Testis (tissue), 5 donors: ENCODE measurements at places on chromosomes 7 and 10.
A peak's percentile ranks its signal among the peaks of the same experiment; 100 is the strongest.

- no peaks in the 10 kb centered on the region for H3K4me1 ChIP-seq
- no peak overlapping the region for H3K4me3 ChIP-seq
- no peak overlapping the region for H3K27ac ChIP-seq
- no peaks in the 10 kb centered on the region for H3K36me3 ChIP-seq
- no peaks in the 10 kb centered on the region for H3K27me3 ChIP-seq
These were observed 17.0 kb downstream of the SUN3 start for GRCh38 chr7:48011951-48012350.

- no peak overlapping the region for H3K27ac ChIP-seq
- no peaks in the 10 kb centered on the region for H3K27me3 ChIP-seq
- H3K36me3 ChIP-seq = no peaks in the 10 kb centered on the region
- no peak for DNase-seq
These were observed 7.2 kb upstream of the CNOT4 start for GRCh38 chr7:135517060-135517459.

DNA sequence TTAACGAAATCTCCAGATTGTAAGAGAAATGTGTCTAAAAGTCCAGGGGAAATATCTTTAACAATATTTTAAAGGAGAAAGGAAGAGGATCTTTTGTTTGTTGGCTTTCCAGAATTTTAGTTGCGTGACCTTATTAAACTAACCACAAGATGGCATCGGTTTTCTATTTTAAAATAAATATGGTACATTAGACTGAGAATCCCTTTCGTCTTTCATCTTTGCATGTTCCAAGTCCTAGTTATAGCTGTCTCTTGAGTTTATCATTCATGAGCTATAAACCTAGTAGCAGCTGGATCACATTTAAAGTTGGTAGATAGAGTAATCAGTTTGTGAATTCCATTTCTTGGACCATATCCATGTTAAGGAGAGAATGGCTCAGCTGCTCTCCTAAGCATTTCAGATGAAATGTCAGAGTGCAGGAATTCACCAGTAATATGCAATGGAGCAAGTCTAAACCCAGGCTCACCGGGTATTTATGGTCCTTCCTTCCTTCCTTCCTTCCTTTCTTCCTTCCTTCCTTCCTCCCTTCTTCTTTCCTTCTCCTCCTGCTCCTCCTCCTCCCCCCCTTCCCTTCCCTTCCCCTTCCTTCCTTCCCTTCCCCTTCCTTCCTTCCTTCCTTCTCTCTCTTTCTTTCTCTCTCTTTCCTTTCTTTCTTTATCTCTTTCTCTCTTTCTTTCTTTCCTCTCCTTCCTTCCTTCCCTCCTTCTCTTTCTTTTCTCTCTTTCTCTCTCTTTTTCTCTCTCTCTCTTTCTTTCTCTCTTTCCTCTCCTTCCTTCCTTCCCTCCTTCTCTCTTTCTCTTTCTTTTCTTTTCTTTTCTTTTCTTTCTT lies 57.8 kb upstream of the RAB18 start:
- DNase-seq = no peak
- no peak overlapping the region for H3K27ac ChIP-seq
- H3K4me3 ChIP-seq = no peak overlapping the region

DNA sequence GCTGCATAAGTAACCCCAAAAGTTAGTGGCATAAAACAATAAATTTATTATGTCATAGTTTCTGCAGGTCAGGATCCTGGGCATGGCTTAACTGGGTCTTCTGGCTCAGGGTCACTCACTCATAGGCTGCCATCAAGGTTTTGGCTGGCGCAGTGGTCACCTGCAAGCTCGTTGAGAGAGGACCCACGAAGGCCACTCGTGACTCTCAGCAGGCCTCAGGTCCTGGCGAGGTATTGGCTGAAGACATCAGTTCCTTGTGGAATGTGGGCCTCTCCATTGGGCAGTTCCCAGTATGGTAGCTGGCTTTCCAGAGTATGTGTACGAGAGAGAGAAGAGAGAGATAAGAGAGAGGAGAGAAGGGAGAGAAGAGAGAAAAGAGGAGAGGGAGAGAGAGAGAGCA lies 138.3 kb upstream of the KLF14 start:
- H3K36me3 ChIP-seq = no peaks in the 10 kb centered on the region
- H3K27ac ChIP-seq = no peak overlapping the region

GRCh38 chr7:103851357-103851756 lies 138.1 kb downstream of the RELN start:
- H3K4me1 ChIP-seq = no peaks in the 10 kb centered on the region
- H3K4me3 ChIP-seq = no peak overlapping the region
- H3K36me3 ChIP-seq = no peaks in the 10 kb centered on the region
- DNase-seq = no peak
- no peaks in the 10 kb centered on the region for H3K27me3 ChIP-seq

DNA sequence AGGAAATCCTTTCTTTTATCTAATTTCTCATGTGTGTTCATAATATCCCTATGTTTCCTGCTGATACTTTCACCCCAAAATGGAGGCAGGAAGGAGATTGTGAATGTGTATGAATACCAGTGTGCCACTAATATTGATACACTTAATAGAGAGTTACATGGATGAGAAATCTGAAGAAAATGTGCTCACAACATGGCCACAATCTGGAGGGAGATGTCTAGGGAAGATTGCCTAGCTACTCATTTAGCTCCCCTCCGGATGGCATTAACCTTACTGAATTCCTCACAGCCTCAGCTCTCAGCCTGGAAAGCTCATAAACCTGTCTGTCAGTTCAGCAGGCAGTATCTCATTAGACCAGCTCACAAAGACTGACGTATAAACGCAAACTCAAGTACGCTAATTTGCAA lies 23.4 kb upstream of the DMTF1 start:
- H3K4me1 ChIP-seq = no peaks in the 10 kb centered on the region
- H3K27me3 ChIP-seq = no peaks in the 10 kb centered on the region
- no peak for DNase-seq

DNA sequence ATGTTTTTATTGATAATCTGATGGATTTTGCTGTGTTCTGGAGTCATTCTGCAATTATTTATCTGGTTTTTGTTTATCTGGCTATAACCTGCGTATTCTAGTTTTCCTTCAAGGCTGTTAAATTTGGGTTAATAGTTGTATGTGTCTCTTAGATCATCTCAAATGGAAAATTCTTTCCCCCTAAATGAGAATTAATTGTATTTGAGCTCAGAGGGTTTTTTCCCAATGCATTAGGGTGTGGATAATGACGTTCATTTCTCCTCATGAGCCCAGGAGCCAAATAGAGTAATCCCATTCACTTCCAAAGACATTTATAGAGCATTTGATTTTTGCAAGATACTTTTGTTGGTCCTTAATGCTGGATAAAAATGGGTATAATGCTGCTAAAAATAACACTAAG lies 564.6 kb downstream of the GALNT17 start:
- no peaks in the 10 kb centered on the region for H3K27me3 ChIP-seq
- H3K4me3 ChIP-seq = no peak overlapping the region
- H3K27ac ChIP-seq = no peak overlapping the region
- no peak for DNase-seq
- no peaks in the 10 kb centered on the region for H3K4me1 ChIP-seq

DNA sequence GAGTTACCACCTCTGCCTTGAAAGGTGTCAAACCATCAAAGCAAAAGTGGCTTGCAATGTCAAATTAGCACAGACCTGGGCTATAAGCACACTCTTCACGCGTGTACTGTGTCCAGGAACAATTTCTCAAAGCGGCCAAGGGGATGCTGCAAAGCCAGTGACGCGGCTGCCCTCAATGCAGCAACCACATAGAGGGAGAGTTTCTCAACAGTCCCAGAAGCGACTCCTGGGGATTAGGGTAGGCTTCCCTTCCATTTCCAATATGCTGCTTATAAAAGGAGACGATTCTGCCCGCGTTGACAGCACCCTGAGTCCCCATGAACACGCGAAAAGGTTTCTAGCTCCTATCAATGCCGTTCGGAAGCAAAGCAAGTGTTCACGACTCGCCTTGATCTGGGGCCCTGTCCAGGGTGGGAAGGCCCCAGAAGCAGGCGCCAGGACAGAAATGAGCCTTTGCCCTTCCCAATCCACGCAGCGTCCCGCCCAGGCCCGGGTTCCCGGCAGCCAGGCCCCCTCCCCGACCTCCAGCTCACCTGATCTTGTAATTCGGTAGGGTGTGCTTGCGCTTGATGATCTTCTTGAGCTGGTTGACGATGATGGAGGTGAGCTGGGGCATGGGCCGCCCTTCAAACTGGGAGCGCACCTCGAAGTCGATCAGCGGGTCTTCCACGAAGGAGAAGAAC lies 1.3 kb downstream of the PDZD8 start:
- H3K4me3 ChIP-seq = peak overlapping the region; percentile 93
- peak overlapping the region; percentile 93 for H3K27ac ChIP-seq
- no peaks in the 10 kb centered on the region for H3K27me3 ChIP-seq
- DNase-seq = peak; percentile 39
- peaks cover 14% of the 10 kb centered on the region for H3K4me1 ChIP-seq

DNA sequence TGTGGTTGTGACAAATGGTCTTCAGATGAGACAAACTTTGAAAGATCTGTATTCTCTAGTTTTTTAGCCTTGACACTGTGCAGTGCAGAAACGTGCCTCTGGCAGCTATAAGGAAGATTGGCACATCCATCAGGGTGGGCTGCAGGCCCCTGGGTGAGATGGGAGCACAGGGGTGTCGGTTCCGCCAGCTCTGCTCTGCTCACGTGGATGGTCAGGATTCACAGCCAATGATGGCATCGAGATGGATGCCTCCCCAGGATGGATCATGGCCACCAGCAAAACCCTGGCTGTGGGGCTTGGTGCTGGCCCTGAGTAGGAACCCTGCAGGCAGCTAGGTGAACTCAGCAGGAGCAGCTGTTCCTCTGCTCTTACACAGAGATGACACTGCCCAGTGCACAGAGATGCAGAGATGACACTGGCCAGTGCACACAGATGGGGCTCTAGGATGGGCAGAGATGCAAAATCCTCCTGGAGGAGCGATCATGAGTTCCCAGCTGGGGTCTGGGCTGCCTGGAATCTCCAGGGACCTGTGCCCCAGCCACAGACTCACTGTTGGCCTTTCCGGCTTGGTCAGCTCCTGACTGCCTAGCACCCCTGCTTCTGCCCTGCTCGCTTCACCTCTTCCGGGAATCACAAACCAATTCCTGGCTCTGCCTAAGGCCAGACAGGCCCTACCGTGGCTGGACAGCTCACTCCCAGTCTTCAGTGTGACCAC lies 185.9 kb downstream of the TCERG1L start:
- H3K27ac ChIP-seq = no peak overlapping the region
- no peak overlapping the region for H3K4me3 ChIP-seq
- DNase-seq = no peak
- no peaks in the 10 kb centered on the region for H3K4me1 ChIP-seq

GRCh38 chr10:60282771-60283353 lies 106.8 kb downstream of the ANK3 start:
- H3K27ac ChIP-seq = no peak overlapping the region
- no peaks in the 10 kb centered on the region for H3K36me3 ChIP-seq
- no peak overlapping the region for H3K4me3 ChIP-seq
- H3K27me3 ChIP-seq = no peaks in the 10 kb centered on the region
- no peak for DNase-seq

DNA sequence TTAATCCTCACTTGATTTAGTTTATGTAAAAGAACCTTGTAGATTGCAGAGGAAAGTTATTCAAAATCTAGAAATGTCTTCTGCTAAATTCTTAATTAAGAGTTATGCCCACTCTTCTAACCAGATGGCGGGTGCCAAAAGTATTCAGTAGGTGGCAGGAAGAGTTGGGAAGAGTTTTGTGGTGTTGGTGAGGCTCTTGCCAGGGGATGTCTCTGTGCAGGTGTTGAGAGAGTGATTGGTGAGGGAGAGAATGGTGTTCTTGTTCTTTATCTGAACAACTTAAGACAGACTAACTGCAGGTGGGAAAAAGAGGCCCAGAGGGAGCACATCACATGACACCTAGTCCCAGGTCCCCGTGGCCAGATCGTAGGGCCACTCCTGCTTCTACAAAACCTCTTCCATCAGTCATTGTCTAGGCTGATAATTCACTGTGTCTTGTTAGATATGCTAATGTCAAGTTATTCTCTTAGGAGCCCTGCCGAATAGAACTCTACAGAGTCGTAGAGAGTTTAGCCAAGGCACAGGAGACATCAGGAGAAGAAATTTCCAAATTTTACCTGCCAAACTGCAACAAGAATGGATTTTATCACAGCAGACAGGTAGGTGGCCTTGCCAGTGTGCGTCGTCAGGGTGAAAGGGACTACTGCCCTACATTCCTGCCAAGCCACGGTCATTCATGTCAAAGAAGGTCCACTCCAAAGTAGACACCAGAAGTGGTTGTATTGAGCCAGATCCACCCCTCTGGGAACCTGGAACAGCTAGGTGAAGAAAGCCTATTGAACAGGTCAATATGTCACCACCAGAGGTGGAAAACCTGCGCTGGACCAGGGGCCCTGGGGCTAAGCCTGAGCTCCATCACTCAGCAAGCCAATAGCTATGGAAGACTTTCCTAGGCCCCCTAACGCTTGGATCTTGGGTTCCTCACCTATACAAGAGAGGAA lies 3.4 kb downstream of the IGFBP1 start:
- no peak overlapping the region for H3K4me3 ChIP-seq
- DNase-seq = no peak
- no peaks in the 10 kb centered on the region for H3K27me3 ChIP-seq

- H3K27ac ChIP-seq = no peak overlapping the region
- H3K4me3 ChIP-seq = no peak overlapping the region
- H3K4me1 ChIP-seq = peaks cover 3% of the 10 kb centered on the region
- no peaks in the 10 kb centered on the region for H3K36me3 ChIP-seq
These were observed 253.0 kb downstream of the AGMO start for GRCh38 chr7:15308821-15309220.

GRCh38 chr10:79322616-79323543 lies 24.4 kb upstream of the PPIF start:
- no peak overlapping the region for H3K27ac ChIP-seq
- DNase-seq = peak; percentile 58
- H3K4me1 ChIP-seq = no peaks in the 10 kb centered on the region
- no peaks in the 10 kb centered on the region for H3K36me3 ChIP-seq
- H3K27me3 ChIP-seq = no peaks in the 10 kb centered on the region

DNA sequence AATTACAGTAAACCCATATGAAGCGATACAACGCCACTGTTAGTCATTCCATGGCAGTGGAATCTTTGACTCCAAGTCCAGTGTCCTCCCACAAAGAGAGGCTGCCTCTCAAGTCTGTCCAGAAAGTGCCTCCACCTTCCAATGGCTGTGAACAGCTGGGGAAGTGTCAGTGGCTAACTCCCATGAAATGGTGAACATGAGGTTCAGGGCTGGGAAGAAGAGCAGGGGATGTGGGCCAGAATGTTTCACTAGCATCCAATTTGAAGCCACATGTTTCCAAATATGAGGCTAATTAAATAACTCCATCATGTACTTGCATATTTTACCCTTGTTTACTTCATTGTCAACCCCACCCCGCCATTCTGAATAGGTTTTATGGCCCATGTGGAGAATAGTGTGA lies 53.1 kb upstream of the CHST15 start:
- H3K36me3 ChIP-seq = no peaks in the 10 kb centered on the region
- H3K27me3 ChIP-seq = no peaks in the 10 kb centered on the region
- H3K4me1 ChIP-seq = peaks cover 5% of the 10 kb centered on the region
- no peak overlapping the region for H3K4me3 ChIP-seq
- no peak overlapping the region for H3K27ac ChIP-seq
- DNase-seq = no peak

GRCh38 chr10:73785721-73786511 lies 510 bp downstream of the ZSWIM8 start:
- H3K4me3 ChIP-seq = peak overlapping the region; percentile 84
- peaks cover 23% of the 10 kb centered on the region for H3K4me1 ChIP-seq
- no peaks in the 10 kb centered on the region for H3K36me3 ChIP-seq
- DNase-seq = peak; percentile 32

GRCh38 chr10:43417950-43418768 lies 9.2 kb upstream of the HNRNPF start:
- no peaks in the 10 kb centered on the region for H3K27me3 ChIP-seq
- no peak overlapping the region for H3K27ac ChIP-seq
- H3K36me3 ChIP-seq = no peaks in the 10 kb centered on the region

- H3K4me1 ChIP-seq = peaks cover 8% of the 10 kb centered on the region
- no peak overlapping the region for H3K4me3 ChIP-seq
These were observed 8.5 kb downstream of the CALML3 start for GRCh38 chr10:5533098-5533731.
